ENCODE measurements at places on chromosomes 13 and 19.

- DNase-seq = no peak
These were observed 153.8 kb upstream of the SOX1 start for GRCh38 chr13:111912991-111913760.

GRCh38 chr19:35755131-35755549 is 1.7 kb downstream of the HSPB6 start:
- no peak for DNase-seq

DNA sequence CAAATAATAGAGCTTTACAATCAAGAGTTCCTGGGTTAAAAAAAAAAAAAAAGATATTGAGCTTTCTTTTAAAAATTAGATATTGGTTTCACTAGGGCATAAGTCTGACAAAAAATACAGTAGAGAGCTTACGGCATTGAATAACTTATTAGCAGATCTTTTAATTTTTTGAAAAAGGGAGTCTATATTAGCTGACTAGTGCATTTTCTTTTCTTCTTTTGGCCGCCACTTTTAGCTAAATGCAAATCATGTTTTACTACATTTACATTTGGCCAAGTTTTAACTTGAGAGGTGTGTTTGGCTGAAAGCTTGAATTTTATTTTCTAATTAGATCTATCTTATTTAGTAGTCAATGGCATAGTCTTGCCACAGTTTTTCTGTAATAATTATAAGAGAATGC is 43.4 kb downstream of the SPRY2 start:
- no peak for DNase-seq

GRCh38 chr13:76160961-76161925 is 525.1 kb downstream of the LMO7 start:
- DNase-seq = no peak

- no peak for DNase-seq
These were observed 128.2 kb upstream of the OBI1 start for GRCh38 chr13:78787190-78787589.

DNA sequence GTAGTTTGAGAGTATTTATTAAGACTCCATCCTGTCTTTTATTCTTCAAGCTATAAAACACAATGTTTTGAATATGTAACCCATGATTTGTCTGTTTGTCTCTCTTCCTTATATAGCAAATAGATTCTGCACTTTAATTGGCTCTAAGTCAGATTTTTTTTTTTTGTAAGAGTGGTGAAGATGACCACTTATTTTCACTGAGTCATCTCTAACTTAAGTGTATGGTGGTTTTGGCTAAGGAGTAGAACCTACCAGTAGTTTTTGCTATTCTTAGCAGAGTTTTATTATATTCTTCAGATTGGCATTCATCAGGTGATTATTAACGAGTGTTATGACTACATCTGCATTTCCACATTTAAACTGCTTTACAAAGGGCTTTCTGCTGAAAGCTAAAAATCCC is 194.7 kb downstream of the LMO7 start:
- no peak for DNase-seq

DNA sequence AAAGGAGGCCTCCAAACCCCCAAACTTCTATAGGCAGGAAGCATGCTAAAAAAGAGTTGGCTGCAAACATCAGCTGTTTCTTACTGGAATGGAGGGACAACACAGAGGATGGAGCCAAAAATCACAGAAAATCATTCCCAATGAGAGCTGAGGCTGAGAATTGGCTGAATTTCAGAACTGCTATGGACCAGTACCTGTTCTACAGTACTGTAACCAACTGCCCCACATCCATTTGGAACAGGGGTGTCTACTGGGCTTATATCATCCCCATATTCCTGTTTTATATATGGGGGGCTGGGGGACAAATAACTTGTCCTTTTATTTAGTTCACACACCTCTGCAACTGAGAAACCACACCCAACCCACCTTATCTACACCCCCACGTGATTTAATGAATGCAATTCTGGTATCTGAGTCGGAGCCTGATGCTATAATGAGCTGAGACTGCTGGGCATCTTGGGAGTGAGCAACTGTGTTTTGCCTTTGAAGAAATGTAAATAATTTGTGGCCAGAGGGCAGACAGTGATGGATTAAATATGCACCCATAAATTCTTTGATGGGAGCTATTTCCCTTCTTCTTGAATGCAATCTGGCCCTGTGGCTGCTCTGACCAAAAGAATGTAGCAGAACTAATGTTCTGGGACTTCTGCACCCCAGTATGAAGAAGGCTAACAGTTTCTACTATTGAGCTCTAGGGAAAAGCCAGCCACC is 82.6 kb downstream of the TBC1D4 start:
- DNase-seq = no peak

GRCh38 chr13:112133499-112134390 is 66.8 kb downstream of the SOX1 start:
- DNase-seq = no peak

DNA sequence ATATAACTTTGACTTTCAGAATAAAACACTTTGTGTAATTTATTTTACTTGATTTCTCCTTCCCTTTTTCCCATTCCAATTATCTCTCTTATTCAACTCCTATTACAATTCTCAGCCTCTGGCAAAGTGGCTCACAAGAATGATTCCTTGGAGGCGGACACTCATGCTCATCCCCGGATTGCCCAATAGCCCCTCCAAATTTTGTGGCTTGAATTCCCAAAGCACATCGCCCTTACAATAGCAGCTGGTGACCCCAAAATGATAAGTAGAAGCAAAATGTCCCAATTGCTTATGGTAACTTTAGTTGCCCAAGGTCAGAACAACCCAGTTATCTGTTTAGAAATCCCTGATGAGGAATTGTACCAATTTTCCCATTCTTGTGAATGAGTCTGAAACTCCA is 1523.5 kb upstream of the PRR20A start:
- DNase-seq = no peak

DNA sequence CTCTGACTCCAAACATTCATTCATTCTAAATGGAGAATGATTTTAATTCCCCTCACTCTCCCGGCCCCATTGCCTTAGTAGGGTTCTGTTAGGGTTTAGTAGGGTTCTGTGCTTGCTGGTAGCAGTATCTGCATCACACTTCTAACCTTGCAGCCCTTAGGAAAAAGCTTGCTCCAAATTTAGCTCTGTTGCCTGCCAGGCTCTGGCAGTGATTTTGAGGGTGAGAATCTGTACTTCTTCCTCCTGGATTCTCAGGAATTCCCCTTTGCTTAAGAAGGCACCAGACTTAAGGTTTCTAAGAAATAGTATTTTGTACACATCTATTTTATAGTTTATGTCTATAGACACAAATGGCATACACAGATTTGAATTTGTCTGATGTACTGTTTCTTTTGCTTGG is 14.7 kb downstream of the B3GLCT start:
- no peak for DNase-seq

- DNase-seq = no peak
These were observed 56.5 kb downstream of the ARHGEF7 start for GRCh38 chr13:111171629-111172028.

All from cortex of kidney (tissue), 1 donor.